ENCODE measurements at places on chromosomes 12 and 14.

GRCh38 chr12:57983146-57983857 is 41.9 kb downstream of the ATP23 start:
- peak; percentile 68 for DNase-seq

- DNase-seq = no peak
Measured at GRCh38 chr14:91341751-91342154, 75.9 kb downstream of the CCDC88C start.

DNA sequence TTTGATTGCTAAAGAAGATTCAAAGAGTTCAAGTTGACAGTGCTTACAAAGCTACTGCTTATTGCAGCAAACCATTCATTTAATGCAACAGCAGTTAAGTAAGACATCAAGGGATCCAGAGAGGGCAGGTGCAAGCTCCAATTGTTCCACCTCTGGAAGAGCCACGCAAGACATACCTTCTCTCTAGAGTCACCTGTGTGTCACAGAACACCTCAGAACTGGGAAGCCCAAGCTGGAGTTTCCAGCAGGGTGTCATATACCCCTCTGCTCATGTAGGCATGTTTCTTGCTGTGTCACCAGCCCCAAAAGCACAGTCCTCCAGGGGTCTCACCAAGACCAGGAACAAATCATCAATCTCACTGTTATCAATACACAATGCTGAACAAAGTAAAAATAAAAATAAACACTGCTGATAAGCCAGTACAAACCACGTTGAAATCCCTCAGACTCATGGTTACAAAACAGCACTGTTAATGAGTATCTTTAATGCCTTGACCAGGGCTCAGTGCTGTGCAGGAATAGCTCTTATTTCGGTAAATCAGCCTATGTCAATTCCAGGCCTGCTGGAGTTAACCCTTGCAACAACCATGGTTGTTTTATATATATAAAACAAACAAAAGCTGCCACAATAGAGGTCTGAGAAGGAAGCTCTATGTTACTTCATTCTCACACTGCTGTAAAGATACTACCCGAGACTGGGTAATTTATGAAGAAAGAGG is 37.4 kb upstream of the BATF start:
- no peak for DNase-seq

DNA sequence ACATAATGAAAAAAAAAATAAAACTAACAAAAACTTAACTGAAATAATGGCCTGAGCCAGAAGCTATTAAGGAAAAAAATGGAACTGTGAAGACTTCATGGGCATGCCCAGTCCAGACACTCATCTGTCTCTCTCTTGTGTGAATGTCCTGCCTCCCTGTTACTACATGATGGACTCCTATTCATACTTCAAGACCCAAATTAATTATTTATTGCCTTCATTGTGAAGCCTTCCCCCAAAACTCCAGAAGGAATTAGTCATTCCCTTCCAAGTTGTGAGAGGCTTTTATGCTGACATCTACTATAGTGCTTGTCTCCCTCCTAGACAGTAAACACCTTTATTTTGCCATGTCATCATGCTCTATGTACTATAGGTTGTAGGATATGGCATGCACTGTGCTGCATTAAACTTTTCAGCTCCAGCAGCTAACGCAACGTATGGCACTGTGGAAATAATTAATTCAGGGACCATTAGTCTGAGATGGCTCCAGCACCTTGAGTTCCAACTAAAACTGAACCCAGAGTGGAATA is 25.0 kb upstream of the C12orf42 start:
- DNase-seq = no peak

- peak; percentile 30 for DNase-seq
Measured at GRCh38 chr14:60566101-60566500, 57.2 kb downstream of the SIX6 start.

DNA sequence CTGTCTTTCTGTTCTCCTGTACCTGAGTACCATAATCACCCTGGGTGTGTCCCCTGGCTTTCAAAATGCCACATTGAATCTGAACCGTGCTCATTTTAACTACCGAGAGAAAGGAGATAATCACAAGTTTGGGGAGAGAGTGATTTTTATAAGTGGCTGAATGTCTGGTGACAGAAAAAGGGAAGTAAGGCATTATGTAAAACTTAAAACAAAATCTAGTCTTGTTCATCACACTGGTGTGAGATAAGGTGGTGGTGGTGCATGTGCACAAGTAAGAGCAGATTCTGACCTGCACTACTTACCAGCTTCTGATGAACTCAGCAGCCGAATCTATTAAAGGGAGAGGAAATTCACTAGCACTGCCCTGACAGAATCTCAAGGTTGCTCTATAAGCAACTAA is 56.3 kb downstream of the SPPL3 start:
- DNase-seq = no peak

GRCh38 chr12:84186433-84186832 is 726.2 kb downstream of the SLC6A15 start:
- no peak for DNase-seq

DNA sequence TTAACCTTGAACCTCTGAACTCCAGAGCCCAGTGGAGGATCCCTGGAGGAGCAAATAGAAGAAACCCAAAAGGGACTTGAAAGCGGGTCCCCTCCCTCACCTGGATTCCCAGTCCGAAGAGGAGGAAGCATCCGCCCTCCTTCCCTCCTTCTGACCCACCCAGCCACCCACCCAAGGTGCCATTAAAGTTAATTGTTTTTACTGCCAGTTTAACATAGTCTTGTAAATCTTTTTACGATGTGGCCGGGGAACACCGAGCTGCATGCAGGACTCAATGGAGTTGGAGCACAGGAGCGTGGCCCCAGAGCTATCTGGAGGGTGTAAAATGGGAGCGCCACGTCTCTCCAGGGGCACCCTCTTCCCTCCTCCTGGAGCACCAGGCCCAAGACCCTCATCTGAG is 49.9 kb upstream of the TBX3 start:
- no peak for DNase-seq

DNA sequence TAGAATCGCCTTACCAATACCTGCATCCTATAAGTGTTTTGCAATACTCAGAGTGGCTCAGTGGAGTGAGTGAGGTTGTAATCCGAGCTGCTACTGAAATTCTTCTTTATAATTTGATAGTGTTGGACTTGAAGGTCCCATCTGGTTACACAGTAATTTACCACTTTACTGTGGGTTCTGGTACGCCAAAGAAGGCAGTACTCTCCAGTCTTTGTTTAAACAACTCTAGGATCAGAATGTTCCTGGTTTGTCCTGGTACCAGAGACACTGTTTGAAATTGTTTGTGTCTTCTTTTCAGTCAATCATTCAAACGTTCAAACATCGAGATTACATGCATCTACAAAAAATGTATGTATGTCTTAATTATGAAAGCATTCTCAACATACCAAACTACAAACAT is 51.3 kb upstream of the AMN1 start:
- no peak for DNase-seq

- no peak for DNase-seq
Measured at GRCh38 chr12:131333621-131334440, 377.1 kb upstream of the SFSWAP start.

DNA sequence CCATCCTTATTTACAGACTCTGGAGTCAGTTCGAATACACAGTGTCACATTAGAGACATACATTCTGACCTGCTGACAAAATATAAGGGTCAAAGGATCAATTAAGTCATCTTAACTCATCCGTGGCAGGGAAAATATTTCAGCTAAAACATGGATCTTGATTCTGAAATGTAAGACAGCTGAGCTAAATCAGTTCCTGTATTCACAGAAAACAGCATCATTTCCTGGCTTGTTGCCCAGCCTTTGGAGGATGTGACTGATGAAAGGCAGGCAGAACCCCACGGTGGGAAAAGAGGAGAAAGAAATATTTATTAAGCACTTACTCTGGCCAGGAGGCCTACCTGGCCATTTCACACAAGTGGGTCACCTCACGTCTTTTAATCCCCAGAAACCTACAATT is 101.9 kb downstream of the GAS2L3 start:
- DNase-seq = peak; percentile 75

DNA sequence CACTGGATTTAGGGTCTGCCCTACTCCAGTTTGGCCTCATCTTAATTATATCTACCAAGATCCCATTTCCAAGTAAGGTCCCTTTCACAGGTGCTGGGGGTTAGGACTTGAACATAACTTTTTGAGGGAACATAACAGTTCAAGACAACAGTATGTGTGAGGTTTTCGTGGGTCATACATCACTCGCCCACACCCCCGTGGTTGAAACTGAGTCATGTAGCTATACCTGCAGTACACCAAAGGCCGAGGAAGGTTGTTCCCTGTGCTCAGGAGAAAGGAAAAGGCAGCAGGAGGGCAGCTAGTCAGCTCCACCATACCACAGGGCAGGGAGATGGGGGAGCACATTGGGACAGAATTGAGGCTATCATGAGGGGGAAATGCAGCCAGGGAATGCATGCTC is 167.0 kb downstream of the PPM1H start:
- no peak for DNase-seq

- DNase-seq = no peak
Measured at GRCh38 chr12:27273114-27273513, 29.0 kb downstream of the STK38L start.

DNA sequence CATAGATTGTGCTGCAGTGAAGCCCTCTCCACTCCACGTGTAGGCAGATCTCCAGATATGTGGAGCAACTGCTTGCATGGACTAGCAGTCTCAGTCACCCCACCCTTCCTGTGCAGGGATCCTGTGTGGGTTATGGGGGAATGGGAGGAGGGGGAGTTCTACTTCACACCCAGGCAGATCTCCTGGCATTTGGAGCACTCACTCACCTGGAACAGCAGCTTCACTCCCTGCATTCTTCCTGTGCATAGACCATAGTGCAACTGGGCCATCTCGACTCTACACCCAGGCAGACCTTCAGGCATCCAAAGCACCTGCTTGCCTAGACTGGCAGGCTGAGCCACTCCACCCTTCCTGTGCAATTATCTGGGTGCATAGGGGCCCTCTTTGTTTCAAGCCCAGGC is 96.0 kb upstream of the PCED1B start:
- no peak for DNase-seq

DNA sequence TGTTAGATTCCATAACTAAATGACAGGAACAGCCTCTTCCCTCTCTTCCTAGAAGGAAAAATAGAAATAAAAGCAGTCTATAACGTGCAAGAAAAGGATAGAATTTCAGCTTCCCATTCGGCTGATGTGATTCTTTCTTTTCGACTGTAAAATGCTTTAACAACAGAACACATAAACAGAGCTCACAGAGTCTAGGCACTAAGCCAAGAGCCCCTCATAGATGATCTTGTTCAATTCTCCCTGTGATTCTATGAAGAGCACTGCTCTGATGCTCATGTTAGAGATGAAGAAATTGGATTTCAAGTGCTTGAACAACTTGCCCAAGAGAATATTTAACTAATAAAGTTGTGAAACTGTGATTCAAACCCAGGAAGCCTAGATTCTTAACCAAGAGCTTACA is 232.7 kb downstream of the RPAP3 start:
- no peak for DNase-seq

GRCh38 chr14:36942522-36943245 is 229.7 kb downstream of the SLC25A21 start:
- peak; percentile 55 for DNase-seq

DNA sequence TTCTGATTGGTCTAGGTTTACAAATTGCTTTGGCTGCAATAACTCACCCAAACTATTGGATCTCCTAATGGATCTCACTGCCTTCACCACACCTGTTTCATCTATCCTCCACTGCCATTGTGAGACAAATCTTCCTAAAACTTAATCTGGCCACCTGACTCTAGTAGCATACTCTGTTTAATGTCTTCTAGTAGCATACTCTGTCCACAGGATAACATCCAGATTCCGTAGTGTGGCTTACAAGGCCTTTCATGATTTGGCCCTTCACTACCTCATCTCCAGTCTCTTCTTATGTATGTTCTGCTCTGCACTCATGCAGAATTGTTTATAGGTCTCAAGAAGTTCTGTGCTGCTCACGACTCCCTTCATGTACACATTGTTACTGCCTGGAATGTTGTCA is 10.0 kb downstream of the HSD17B6 start:
- DNase-seq = no peak

- DNase-seq = peak; percentile 75
Measured at GRCh38 chr14:77574446-77575115, 41.9 kb downstream of the SPTLC2 start.

DNA sequence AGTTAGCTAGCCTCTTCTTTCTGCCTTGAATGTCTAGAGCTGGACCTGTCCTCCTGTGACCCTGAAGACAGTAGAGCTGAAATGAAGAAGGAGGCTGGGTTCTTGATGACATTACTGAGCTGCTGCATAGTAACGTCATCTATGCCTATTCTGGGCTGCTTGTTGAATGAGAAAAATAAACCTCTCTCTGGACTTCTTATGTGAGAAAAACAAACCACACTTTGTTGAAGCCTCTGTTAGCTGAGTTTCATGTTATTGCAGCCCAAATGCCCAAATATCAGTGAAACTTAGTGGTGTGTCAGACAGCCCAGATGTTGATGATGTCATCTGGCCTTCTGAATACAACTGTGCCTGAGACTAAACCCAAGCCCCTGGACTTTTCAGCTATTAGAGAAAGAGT is 67.0 kb upstream of the MAX start:
- peak; percentile 45 for DNase-seq

DNA sequence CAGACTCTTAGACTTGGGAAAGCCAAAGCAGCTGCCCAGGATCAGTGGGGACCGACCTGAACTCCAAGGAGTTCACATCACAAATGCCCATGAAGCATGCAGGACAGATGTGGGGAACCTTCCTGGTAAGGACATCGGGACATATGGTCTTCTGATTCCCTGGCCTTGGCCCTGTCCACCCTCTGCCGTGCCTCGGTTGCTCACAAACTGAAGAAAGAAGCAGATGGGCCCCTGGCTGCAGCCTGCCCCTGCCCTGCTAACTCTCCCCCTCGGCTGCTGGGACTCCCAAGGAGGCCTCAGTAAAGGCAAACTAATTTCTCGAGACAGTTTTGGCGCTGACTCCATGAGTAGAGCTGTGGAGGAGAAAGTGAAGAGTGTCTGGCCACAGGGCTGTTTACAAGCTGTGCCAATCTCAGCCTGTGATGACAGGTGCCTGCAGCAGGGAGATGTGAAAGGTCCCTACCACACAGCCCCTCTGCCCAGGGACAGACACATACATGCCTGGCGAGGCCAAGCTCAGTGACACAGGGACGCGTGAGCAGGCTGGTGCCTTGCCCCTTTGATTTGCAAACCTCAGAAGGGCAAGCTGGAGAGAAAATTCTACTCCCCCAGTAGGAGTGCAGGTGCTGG is 48.6 kb downstream of the ISCA2 start:
- DNase-seq = no peak

GRCh38 chr12:26196421-26196716 is 996 bp downstream of the SSPN start:
- peak; percentile 49 for DNase-seq

GRCh38 chr14:64238631-64239030 is 55.5 kb downstream of the ESR2 start:
- DNase-seq = no peak

DNA sequence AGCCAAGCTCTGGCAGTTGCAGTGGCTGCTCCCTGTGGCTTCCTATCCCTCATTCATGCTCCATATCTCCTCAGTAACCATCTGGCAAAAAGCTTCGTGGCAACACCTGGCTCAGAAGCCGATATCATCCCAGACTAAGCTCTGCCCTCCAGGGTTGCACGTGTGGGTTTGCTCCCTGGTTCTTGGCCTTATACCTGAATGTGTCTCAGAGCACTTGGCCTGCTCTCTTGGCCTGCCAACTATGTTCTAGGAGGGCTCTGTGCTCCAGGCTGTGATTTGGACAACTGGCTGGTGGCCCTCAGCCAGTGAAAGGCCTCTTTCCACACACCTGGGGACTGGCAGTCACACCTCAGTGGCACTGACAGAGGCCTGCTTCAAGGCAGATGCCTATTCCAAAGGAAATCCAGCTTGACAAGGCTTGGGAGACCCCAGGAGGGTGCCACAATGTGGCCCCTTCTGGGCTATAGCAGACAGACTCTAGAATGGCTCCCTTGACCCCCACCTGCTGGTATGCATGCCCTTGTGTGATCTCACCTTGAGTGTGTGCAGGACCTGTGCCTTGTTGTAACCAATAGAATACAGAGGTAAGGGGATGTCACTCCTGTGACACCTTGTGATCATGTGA is 10.5 kb downstream of the PLD4 start:
- DNase-seq = no peak
